Gastroesophageal sphincter (tissue), 4 donors: ENCODE measurements at places on chromosomes 11 and 22. TPM values are rescaled to one million over a fixed set of nuclear protein-coding genes. Genes with fewer than 3 reads are reported as not detected.
A peak's percentile ranks its signal among the peaks of the same experiment; 100 is the strongest.

DNA sequence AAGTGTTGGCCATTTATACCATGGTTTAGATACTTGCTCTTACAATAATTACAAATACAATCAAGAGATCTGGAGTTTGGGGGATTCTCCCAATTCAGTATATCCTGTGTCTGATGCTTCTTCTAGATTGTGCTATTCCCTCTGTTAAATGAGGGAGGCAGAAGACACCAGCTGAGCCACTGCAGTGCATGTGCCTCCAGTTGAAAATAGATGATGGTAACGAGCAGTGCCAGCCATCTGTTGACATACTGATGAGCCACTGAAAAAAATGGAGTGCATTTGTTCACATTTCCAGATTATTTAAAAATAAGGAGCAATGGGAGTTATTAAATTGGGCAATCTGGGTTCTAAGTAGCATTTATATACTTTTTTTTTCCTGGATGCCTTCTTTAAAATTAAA, 1428.0 kb upstream of the TENM4 start:
- no peak overlapping the region for H3K4me3 ChIP-seq
- ATAC-seq = no peak
- H3K27me3 ChIP-seq = no peaks in the 10 kb centered on the region
- no peaks in the 10 kb centered on the region for H3K4me1 ChIP-seq

DNA sequence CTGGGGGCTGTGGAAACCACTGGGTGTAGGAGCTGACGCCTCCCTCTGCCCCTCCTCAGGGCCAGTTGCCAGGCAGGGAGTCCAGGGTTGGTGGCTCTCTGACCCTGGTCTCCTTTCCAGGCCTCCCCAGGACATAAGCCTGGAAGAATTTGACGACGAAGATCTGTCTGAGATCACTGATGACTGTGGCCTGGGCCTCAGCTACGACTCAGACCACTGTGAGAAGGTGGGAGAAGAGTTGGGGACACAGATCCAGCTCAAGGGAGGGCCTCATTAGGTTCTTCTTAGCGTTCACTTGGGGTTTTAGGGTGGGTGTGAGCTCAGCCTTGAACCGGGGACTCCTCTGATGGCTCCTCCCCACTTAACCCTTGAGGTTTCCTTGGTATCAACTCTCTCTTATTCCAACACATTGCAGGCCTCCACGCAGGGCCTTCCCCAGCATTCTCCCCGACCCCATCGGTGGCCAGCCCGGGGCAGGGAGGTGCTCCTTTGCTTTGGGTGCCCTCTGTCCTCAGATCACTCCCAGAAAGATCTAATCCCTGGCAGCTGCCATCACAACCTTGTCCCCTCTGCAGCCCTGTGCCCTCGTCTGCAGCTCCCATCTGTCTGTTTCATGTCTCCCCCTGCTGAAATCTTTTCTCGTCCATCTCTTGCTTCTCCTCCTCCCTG, 1.2 kb downstream of the MAPK8IP2 start:
- peaks cover 93% of the 10 kb centered on the region for H3K27me3 ChIP-seq
- no peak overlapping the region for H3K27ac ChIP-seq
- H3K36me3 ChIP-seq = peaks cover 13% of the 10 kb centered on the region
- no peak for ATAC-seq
- H3K4me3 ChIP-seq = peak overlapping the region; percentile 57
- H3K4me1 ChIP-seq = peaks cover 3% of the 10 kb centered on the region

GRCh38 chr11:5546457-5546856, 1.9 kb downstream of the OR52H1 start:
- no peak overlapping the region for H3K4me3 ChIP-seq
- no peaks in the 10 kb centered on the region for H3K27me3 ChIP-seq
- no peaks in the 10 kb centered on the region for H3K4me1 ChIP-seq

CCDC116 gene
- total RNA-seq = 1.3 TPM

MS4A8 gene
- not detected for total RNA-seq

CYB5R3 gene
- 127 TPM for total RNA-seq

- no peaks in the 10 kb centered on the region for H3K27me3 ChIP-seq
- H3K36me3 ChIP-seq = no peaks in the 10 kb centered on the region
- peak; percentile 96 for ATAC-seq
- peak overlapping the region; percentile 91 for H3K27ac ChIP-seq
Measured at GRCh38 chr11:12086271-12087074, 23.9 kb upstream of the MICAL2 start.
